ENCODE measurements at places on chromosomes 5 and 9.

DNA sequence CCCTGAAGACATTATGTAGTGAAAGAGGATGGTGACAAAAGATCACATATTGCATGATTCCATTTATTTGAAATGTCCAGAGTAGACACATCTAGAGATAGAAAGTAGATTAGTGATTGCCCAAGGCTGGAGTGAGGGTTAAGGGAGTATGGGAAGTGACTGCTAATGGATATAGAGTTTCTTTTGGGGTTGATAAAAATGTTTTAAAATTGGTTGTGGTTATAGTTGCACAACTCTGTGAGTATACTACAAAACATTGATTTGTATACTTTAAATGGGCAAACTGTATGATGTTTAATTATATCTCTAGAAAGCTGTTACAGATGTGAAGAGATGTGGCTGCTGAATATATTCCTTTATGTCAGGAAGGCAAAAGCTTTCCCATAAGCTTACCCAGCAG lies 202.8 kb downstream of the CCDC171 start:
- DNase-seq: no peak

DNA sequence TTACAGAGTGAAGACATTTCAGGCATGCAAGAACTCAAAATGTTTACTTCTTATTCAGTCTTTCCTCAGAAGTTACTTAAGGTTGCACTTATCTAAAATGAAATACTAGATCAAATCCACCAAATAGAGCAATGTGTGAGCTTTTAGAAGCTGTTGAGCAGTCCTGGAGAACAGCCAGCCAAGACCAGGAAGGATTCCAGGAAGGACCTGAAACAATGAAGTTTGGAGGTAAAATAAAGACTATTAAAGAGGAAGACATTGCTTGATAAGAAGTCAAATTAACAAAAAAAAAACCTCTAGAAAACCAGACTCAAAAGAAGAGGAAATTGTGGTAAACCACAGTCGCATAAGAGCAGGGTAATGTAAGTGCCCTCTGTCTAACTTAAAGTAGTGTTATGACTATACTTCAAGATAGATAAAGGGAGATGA lies 156.2 kb upstream of the S1PR3 start:
- no peak for DNase-seq

GRCh38 chr5:40514976-40515375 lies 164.7 kb upstream of the PTGER4 start:
- DNase-seq: no peak

DNA sequence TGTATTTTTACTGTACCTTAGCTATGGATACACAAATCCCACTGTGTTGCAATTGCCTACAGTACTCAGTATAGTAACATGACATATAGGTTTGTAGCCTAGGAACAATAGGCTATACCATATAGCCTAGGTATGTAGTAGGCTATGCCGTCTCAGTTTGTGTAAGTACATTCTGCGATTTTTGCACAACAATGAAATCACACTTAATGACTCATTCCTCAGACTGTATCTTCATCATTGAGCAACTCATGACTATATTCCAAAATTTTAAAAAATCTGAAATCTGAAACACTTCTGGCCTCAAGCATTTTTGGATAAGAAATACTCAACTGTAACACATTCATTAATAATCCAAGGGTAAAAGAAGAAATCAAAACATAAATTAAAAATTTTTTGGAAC lies 666.8 kb upstream of the GRAMD2B start:
- no peak for DNase-seq

DNA sequence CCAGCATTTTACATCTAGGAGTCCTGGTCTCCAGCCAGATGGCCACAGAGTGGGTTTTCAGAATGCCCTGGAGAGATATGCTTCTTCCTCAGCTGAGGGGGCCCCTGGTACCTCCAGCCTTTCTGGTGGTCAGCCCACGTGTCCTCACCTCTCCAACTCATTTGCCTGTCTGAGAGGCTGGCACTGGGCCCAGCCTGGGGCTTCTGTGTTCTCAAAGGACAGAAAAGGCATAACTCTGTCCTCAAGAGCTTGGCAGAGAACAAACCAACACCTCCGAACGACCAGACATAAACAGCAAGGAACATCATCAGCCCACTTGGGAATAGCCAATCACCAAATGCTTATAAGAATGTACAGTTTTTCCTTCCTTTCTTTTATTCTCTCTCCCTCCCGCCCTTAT lies 17.1 kb downstream of the ENG start:
- DNase-seq: no peak

DNA sequence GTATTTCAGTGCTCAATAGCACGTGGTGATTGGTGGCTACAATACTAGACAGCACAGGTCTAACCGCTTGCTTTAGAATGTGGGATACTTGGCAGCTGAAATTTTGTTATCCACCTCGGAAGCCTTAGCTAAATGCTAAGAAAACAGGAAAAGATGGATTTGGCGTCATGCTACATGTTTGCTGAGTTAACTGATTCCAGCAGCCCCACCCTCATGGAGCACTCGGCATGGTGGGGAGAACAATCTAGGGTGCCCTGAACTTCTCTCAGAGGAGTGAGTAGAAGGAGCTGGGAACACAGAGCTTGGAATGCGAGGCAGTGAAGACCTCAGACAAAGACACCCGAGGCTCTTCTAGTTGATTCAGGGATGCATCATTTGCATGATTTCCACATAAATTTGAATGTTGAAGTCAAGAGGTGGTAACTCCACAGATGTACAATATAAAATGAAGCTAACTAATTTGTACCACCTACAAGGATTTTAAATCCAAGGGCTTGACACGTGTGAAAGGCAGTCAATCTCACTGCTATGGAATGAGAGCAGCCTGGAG lies 145.1 kb upstream of the FSTL4 start:
- DNase-seq: no peak

- DNase-seq: no peak
These were observed 98.2 kb upstream of the PRR16 start for GRCh38 chr5:120365656-120366446.

DNA sequence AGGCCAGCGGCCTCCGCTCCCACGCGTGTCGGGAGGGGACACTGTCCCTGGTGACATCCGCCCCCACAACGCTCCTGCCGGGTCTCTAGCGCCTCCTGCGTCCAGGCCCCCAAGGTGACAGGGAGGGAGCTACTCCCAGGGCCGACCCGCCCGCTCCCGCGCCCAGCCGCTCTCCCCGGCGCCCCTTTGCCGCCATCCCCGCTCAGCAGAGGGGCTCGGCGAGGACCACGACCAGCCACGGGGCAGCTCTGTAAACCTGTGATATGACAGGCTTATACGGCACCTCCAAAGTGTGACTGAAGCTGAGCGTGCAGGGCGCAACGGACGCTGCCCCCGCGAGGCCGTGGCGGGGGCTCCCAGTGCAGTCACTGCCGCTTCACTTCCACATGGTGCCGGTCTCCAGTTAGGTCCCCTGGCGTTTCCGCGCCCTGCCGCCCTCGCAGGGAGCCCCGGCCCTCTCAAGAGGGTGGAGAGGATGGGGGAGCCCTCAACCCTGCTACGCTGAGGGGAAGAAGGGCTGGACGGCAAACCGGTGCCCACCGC lies 978 bp upstream of the ADCY2 start:
- DNase-seq: no peak

DNA sequence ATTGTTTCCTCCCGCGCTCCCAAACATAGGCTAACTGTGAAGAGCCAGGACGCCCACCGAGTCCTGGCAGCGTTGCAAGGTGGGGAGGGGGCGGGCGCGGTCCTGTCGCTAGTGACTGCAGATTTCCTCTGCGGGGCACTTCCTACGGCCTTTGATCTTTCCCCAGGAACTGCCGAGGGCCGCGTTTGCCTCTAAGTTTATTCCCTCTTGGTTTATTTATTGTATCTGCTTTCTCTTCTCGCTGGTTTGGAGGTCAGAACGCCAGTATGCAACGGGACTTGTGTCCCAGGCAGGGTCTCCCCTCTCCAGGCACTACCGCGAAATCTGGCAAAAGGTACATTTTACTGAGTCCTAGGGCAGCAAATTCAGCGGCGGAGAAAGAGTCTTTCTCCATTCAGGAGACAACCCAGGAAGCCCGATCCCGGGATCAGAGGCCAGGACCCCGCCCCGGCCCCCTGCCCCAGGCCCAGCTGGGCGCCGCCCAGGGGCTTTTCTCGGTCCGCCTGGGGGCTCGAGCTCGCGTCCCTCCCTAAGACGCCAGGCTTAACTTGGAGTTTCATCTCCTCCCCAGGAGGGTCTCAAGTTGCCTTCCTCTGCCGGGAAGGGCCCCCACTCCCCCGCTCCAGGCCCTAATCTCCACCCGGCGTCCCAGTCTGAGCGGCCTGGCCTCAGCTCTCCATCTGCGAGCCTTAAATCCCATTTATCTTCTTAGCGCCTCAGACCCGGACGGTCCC lies 884 bp upstream of the EGFLAM start:
- DNase-seq: no peak

DNA sequence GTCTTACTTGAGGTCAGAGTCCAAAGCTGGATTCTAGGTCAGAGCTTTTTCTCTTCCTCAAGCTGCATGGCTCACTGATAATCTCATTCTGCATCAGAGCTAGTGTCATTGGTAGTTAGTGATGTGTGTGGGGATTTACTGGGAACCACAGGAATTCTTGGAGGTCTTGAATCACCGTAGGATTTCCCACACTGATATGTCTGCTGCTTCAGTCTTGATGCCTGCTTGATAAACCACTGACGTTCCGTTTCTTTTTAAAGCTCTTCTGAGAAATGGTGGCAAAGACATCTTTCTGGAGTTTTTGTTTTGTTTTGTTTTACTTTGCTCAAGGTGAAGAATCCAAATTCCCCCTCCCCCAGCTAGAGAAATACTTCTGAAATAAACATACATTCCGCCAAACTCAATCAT lies 1.2 kb upstream of the GARIN3 start:
- DNase-seq: peak; percentile 61

- DNase-seq: no peak
These were observed 173.9 kb downstream of the TRPM3 start for GRCh38 chr9:70947511-70947910.

DNA sequence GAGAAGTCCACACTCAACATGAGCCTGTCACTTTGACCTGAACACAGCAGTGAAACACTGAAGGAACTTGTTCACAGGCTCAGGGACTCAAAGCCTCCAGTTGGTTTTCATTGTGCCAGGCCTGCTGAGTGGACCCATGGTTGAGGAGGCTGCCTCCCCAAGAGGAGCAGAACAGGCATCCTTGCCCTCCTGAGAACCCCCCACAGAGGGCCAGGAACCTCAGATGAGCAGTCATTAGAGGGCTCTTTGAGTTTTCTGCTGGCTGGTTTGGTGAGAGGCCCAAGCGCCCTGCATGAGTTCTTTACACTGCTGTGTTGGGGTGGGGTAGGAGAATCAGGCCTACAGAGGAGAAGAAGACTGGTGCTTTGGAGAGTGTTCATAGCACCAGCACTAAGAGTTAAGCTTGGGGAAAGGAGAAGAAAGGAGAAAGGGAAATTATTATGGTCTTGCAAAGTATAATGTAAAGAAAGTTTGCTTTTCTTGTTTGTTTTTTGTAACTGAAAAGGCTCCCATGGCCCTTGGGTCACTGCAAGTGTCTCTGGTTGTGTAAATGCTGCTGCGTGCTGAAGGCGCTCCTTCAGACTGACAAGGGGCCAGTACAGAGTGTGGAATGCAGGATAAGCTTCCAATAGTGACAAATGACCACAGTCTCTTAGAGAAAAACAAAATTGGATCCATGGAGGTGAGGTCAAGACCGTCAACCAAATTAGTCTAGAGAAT lies 100.2 kb downstream of the PDE8B start:
- DNase-seq: no peak

- DNase-seq: no peak
These were observed 154.2 kb upstream of the TYRP1 start for GRCh38 chr9:12538842-12539579.

GRCh38 chr5:99247346-99247745 lies 318.5 kb upstream of the CHD1 start:
- DNase-seq: no peak

- DNase-seq: no peak
These were observed 40.0 kb downstream of the FBXL17 start for GRCh38 chr5:108341866-108342265.

DNA sequence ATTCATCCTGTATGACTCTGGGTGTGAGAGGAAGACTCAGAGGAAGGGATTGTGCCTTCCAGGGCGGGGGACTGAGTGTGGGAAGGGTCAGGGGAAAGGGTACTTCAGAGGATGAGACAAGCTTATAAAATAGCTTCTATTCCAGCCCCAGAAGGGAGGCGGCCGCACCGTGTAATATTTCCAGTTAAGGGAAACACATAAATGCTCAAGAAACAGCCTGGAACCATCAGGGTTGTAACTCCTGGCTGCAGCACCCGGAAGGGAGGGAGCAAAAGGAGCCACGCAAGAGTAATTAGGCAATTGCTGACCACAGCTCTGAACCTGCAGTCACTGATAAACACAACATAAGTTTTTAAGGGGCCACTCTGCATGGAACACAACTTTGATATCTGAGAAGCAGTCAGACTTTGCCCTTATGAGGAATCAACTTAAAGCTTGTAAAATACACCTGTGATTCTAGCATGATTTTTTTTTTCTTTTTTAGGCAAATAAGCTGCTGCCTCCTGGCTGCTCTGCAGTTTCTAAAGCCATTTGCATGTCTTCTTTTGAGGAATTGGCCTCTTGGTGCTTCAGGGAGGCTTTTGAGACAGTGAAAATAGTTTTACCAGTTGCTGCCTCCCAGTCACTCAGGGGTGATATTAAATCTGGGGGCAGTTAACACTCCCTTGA lies 382.7 kb downstream of the ENC1 start:
- no peak for DNase-seq

DNA sequence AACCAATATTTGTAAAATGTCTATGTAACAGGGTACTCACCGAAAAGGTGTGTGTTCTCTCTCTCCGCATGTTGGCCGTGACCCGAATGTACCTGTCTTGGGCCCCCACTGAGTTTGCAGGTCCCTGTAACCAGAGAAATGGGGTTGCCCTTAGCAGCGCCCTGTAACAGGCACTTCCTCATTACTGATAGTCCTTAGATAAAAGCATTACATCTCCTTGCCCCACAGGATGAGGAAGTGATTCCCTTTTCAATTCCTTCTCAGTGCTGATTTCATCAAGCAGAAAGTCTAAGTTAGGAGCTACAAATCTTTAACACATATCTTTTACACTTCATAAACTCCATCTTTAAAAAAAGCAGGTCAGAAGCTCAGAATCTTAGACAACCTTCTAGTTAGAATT lies 15.2 kb upstream of the HMHB1 start:
- no peak for DNase-seq

DNA sequence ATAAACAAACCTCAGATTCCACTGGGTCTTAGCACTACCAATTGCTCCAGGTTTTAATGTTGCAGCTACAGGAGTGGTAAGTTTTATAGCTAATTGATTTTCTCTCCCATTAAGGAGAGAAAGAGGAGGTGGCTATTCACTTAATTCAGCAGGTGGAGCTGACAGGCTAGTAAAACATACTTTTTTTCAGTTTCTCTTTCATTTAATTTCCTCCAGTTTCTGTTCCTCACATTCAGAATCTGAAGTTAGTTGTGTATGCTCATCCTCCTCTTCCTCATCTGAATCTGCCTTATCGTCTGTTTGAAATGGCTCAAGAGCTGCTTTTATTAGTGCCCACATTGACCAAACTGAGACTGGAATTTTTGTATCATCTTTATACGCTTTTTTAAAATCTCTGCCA lies 98.0 kb downstream of the PLPPR1 start:
- DNase-seq: no peak
